ENCODE measurements at places on chromosomes 6 and 20.

GRCh38 chr6:144485531-144485930, 200.4 kb downstream of the UTRN start:
- DNase-seq = no peak

GRCh38 chr6:89582669-89583325, 55.8 kb downstream of the LYRM2 start:
- no peak for DNase-seq

- DNase-seq = no peak
These were observed 14.5 kb upstream of the TFB1M start for GRCh38 chr6:155328539-155329459.

DNA sequence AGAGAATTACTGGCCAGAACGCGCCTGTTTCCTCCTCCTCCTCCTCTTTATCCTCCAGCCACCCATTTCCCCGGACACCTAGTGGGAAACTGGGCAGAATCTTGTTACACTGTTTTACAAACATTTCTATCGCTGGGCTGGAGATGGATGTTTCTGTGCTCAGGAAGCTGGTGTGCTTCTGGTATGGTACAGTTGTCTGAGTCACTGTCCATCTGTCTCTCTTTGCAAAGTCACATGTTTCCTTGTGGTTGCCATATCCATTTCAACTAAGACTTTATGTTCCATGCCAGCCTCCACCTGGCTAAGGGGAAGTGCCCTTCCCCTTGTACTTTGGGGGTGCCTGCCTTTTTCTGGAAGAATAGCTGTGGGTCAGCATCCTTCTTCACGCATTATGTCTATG, 52.9 kb upstream of the SLC22A16 start:
- no peak for DNase-seq

DNA sequence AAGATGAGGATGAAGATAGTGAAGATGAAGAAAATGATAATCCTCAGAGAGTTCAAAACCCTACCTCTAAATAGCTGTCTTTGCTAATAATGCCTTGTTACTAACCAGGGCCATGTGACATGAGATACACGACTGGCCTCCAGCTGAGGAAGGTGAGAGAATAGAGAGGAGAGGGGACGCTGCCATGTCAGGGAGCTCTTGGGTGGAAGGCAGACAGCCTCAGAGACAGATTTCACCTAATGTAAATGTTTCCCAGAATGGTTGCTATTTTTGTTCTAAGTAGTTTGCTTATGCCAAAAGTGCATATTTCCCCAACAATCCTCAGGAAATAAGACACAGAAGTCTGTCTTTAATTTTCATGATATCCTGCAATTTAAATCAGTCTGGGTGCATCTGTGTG, 138.4 kb downstream of the ELOVL4 start:
- DNase-seq = no peak

- DNase-seq = no peak
These were observed 195.3 kb downstream of the SYNE1 start for GRCh38 chr6:152441902-152442301.

DNA sequence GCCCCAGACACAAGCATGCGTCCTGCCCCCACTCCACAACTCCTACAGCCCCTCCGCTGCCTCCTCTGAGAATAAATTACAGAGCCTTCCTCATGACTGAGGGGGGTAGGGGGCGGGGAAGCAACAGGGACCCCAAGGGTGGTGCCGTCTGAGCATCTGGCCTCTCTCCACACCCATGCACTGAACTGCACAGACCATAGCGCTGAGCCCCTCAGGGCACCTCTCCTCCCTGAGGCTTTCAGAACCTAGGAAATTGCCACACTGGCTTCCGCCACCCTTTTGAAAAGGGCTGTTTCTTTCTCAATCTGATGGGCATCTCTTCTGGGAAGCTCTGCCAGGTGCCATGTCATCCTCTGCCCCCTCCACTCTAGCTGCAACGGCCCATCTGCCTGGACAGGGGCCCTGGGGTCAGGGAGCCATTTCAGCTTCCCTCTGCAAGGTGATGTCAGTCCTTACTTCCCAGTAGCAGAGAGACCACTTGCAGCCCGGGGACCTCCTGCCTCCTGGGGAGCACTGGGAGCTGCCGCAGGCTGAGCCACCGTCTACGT, 2.5 kb downstream of the CST7 start:
- DNase-seq = no peak

GRCh38 chr6:150435832-150436231, 67.0 kb downstream of the IYD start:
- no peak for DNase-seq

DNA sequence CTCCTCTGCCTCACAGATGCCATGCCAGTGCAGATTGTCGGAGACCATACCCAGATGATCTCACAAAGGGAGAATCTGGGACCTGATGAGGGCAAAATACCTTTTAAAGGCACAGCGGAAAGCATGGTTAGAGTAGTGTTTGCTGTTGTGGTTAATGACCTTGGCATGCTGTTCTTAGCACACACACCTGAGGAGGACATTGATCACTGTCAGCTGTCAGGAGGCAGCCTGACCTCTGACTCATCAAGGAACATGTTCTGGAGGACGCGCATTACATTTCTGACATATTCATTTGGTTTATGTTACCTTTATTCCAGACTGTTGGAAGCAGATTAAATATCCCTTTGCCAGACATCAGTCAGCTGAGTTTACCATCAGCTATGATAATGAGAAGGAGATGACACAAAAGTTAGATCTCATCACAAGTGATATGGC, 57.1 kb downstream of the GOPC start:
- DNase-seq = no peak

DNA sequence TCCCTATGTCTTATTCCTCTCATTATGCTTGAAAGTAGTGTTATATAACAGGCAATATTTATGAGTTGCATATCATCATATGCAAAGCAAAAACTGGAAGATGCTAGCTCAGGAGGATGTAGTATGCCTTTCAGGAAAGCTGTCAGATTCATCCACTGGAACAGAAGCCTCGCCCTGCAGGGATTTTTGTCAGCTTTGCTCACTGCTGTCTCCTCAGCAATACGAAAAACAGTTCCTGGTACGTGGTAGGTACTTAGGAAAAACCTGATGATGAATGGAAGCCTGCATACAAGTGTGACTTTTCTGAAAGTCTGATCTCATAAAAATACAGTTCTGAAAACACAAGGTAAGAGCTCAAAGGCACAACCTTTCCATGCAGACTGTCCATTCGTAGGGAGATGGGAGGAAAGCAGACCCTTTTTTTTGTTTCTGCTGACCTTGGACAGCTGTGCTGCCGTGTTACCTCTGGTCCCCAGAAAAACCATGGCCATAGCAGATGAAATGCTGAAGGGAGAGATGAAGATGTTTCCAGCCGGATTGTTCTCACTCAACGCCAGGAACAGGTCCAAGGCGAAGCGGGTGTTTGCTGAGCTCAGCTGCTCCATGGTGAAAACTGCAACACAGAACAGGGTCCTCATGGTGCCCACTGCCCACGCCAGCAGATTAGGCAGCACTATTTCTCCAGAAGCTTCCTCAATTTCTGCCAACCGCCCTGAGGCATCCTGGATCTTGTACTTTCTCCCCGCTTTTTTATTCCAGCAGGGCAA, 1.5 kb downstream of the SERPINB1 start:
- DNase-seq = no peak

DNA sequence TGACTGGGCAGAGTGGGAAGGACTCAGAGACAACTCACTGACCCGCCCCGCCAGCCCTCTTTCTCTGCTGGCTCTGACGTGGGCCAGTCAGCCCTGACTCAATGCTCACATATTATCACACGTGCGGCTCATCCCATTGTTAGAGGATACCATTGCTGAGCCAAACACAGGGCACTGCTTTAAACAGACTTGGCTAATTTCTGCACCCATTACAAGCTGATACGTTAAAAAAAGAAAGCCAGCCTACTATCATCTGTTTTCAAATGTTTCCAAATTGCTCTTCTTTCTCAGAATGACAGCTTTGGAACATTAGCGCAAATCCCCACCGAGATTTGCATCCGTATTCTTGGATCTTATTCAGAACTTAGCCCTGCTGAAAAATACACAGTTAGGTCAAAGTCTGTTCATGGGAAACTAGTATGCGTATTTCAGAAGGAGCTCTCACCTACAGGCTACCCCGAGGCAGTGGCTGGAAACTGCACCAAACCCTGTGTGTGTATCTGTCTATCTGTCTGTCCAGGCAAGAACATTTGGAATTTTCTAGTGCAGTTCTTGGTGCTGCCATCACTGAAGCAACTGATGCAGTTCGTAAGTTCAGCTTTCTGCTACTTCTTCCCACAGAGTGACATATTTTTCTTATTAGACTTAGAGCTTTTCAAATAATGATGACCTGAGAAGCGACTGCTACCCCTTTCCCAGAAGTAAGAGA, 32.8 kb downstream of the RAMACL start:
- DNase-seq = no peak

- DNase-seq = no peak
These were observed 764 bp downstream of the ZNF292 start for GRCh38 chr6:87155842-87156815.

DNA sequence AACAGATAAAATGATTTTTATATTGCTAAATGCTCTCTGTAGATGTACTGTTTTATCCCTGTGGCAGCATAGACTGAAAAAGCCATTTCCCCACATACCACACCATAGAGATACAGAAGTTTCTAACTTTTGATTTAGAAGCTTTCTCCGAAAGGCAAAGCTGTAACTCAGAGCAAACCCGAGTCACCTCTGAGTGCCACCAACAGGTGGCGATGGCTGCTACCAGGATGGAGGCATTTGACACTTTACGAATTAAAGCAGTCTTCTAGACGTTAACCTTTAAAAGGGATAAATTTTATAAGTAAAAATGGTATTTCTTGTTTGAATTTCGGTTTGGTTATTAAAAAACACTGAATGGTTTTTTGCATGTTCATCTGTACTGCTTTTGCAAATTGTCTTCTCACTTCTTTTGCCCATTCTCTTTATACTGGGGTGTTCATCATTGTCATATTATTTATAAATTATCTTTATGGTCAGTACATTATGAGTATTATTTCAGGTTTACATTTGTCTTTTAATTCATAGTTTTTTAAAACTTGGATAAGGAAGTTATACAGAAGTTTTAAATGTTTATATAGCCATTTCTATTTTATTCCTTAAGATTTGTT, 201.0 kb upstream of the CEP162 start:
- DNase-seq = no peak

- no peak for DNase-seq
These were observed 527.8 kb downstream of the RFPL4B start for GRCh38 chr6:112874881-112875280.

DNA sequence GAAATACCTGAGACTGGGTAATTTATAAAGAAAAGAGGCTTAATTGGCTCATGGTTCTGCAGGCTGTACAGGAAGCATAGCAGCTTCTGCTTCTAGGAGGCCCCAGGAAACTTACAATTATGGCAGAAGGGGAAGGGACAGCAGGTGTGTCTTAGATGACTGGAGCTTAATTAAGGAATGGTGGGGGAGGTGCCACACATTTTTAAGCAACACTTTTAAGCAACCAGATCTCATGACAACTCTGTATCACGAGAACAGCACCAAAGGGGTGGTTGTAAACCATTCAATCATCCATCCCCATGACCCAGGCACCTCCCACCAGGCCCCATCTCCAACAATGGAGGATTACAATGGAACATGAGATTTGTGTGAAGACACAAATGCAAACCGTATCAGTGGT, 26.9 kb downstream of the FIG4 start:
- no peak for DNase-seq

GRCh38 chr6:6225885-6226529, 94.5 kb downstream of the F13A1 start:
- no peak for DNase-seq

- no peak for DNase-seq
These were observed 447.7 kb upstream of the CDH4 start for GRCh38 chr20:60804240-60804917.

GRCh38 chr20:8271727-8272126, 139.7 kb downstream of the PLCB1 start:
- DNase-seq = no peak

DNA sequence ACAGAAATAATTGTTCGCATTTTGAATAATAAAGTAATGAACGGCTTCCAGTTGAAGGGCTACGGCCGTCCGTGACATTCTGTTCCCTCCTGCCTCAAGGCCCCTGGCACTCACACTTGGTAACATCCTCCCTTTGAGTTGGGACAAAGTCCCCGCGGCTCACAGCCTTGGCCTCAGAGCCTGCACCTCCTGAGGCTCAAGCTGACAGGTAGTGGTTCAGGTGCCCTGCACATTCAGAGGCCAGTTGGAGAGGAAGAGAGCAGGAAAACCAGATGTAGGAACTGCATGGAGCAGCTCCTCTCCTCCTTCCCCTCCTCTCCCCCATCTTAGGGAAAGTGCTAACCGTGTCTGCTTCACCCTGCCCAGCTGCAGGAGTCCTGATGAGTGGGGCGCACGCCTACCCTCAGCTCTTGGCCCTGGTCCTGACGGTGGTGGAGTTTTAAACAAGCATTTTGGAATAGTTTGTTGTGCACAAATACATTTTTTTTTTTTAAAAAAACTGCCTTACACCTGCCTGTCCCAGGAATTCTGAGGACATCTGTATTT, 393.1 kb downstream of the SMOC2 start:
- DNase-seq = no peak

DNA sequence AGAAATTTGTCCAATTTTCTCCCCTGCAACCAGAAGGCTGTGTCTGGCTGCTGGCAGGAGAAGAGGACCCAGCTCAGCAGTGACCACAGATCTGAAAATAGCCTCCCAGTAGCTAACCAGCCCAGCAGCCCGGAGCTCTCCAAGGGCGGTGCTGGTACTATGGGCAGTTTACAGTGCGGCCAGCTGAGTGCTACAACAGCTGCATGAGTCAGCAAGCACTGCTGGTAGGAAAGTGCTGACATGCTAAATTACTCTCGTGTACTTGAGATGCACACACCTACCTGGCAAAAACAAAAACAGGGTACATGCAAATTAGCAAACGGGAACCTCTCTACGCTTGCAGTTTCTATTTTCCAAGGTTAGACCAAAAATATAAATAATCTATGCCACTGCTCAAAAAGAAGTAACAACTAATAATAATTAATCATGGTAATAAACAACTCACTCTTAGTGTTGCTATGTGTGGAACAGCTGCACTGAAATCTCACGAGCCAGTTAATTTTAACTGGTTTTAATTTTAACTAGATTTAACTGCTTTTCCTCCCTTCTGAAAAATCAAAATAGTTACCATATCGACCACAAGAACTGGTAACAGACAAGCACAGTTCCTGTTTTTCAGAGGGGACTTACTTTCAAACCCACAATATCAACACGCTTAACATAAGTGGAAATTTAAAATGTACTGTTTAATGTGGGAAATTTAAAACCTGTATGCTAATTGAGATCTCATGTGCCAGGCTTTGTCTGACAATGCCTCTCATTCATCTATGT, 10.8 kb downstream of the BACH2 start:
- no peak for DNase-seq

- DNase-seq = no peak
These were observed 114.7 kb downstream of the RWDD2A start for GRCh38 chr6:83307849-83308248.

- no peak for DNase-seq
These were observed 309.9 kb downstream of the BMP7 start for GRCh38 chr20:56956534-56956933.

GRCh38 chr6:41306187-41306854, 19.8 kb upstream of the TREM1 start:
- no peak for DNase-seq

Measured in GM12891 (cell line).